ENCODE measurements at places on chromosomes 2 and 18.

DNA sequence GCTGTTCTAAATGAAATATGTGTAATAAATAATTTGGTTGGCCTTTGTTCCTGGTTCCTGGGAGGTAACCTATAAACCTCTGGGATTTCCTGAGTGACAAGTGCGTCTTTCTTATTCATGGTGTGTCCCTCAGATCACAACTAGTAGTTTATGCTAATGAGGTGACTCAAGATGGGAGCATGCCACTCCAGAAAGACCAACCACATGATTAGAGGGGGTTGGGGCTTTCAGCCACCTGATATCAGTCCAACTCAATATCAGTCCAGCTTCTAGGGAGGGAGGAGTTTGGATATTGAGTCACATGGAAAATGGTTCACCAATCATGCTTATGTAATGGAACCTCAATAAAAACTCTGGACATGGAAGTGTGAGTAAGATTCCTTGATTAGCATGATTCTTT, 96.6 kb downstream of the QPCT start:
- no peak for DNase-seq

DNA sequence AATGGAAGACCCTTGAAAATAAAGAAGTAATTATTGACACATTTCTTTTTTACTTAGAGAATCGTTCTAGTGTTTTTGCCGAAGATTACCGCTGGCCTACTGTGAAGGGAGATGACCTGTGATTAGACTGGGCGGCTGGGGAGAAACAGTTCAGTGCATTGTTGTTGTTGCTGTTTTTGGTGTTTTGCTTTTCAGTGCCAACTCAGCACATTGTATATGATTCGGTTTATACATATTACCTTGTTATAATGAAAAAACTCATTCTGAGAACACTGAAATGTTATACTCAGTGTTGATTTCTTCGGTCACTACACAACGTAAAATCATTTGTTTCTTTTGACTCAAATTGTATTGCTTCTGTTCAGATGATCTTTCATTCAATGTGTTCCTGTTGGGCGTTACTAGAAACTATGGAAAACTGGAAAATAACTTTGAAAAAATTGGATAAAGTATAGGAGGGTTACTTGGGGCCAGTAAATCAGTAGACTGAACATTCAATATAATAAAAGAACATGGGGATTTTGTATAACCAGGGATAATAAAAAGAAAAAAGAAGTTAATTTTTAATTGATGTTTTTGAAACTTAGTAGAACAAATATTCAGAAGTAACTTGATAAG, 3.3 kb downstream of the PMAIP1 start:
- no peak for DNase-seq

GRCh38 chr2:241541564-241542277, 16.8 kb upstream of the BOK start:
- DNase-seq, result no peak

- no peak for DNase-seq
Observed at GRCh38 chr18:22427822-22428549, 10.3 kb upstream of the CTAGE1 start.

- no peak for DNase-seq
Observed at GRCh38 chr18:67511840-67512239, 4.7 kb downstream of the DSEL start.

GRCh38 chr2:12543978-12544558, 172.7 kb upstream of the TRIB2 start:
- DNase-seq, result peak; percentile 75

DNA sequence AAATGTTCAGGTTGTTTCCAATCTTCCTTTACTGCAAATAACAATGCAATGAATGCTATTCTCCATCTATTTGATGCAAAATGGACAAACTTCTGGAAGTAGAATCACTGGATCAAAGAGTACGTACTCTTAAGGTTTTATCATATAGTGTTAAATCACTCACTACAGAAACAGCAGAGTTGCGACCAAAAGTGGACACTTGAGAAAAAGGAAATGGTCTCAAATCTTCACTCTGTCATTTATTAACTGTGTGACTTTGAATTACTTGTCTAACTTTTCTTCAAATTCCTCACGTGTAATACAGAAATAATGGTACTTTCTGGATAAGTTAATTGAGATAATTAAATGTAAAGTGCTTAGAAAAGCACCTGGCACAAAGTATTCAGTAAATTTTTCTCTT, 78.1 kb downstream of the CERKL start:
- DNase-seq, result no peak

DNA sequence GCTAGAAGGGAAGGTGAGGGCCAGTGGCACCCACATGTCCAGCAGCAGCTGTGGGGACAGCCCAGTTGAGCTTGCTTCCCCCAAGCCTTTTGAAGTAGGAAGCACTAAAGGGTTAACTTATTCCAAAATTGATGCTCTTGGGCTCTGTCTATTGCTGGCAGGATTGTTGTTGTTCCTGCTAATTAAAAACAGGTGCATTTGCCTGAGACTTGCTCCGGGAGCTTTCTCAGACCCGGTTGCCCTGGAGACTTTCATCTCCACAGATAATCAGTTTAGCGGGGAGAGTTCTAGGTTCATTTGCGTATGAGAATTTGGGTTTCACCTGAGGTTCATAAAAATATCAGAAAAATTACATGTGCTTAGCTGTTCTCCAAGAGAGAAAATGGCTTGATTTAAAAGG, 277.3 kb downstream of the LRATD1 start:
- peak; percentile 29 for DNase-seq

DNA sequence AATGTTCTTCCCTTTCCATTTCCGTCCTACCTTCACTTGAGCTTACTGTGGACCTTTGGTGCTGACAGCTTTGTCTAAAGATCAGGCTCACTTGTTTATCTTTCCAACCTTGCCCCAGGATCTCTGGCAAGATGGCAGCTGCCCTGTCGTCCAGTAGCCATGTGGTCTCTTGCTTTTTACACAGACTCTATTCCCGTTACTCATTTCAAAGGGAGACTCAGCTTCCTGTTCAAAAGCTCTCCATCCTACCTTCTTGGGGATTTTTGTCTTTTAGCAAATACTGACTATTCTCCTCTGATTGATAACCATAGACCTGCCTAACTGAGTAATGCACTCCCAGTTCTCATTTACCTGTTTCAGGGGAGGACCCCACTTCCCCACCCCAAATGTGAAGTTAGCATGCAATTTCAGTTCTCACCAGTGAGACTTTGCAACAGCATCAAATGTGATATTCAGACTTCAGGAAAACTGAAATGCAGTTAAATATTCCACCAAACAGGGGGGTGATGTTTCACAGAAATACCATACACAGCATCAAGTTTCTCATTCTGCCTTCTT, 184.4 kb downstream of the MYO3B start:
- no peak for DNase-seq

- no peak for DNase-seq
Observed at GRCh38 chr2:104472076-104472475, 381.8 kb upstream of the POU3F3 start.

DNA sequence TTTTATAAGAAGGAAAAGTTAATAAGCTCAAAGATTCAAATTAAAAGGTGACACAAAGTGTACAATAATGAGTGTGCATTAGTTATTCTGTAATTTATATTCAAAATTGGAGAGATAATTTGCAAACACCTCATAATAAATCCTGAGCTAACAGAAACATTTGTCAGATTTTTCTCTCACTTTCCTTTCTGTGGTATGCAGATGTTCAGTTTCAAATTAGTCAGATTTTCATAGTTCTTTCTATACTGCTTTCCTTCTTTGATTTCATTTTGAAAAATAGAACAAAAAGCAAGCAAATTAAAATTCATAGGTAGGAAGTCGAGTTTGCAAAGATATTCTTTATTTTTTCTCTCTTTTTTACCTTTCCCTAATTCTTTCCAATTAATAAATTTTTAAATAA, 1420.1 kb upstream of the NXPH2 start:
- DNase-seq, result no peak

- no peak for DNase-seq
Observed at GRCh38 chr2:66581339-66582103, 146.6 kb downstream of the MEIS1 start.

- no peak for DNase-seq
Observed at GRCh38 chr2:133525613-133526529, 42.4 kb downstream of the NCKAP5 start.
